ENCODE measurements at places on chromosomes 7 and 10. TPM values are rescaled to one million over a fixed set of nuclear protein-coding genes. Genes with fewer than 3 reads are reported as not detected.

GCK gene
- 1.4 TPM for polyA plus RNA-seq

HOXA9 gene
- 2.7 TPM for polyA plus RNA-seq

FAM25A gene
- polyA plus RNA-seq = not detected

DLX5 gene
- polyA plus RNA-seq = 0.16 TPM

GATAD1 gene
- 17.9 TPM for polyA plus RNA-seq

NPFFR1 gene
- polyA plus RNA-seq = 0.01 TPM

TMEM72 gene
- polyA plus RNA-seq = 2.5 TPM

DHX32 gene
- polyA plus RNA-seq = 9.6 TPM

FIGNL1 gene
- polyA plus RNA-seq = 1.3 TPM

DDX50 gene
- polyA plus RNA-seq = 33.4 TPM

CYP3A5 gene
- not detected for polyA plus RNA-seq

ACTR3C gene
- 3.5 TPM for polyA plus RNA-seq

EPHB4 gene
- 22.2 TPM for polyA plus RNA-seq

PAOX gene
- polyA plus RNA-seq = 5.7 TPM

GIMAP6 gene
- polyA plus RNA-seq = 33.4 TPM

TCAF2 gene
- 1.0 TPM for polyA plus RNA-seq

KAZALD1 gene
- 1.2 TPM for polyA plus RNA-seq

ANKRD30A gene
- not detected for polyA plus RNA-seq

OPALIN gene
- not detected for polyA plus RNA-seq

TAS2R5 gene
- polyA plus RNA-seq = 0.56 TPM

CCDC172 gene
- not detected for polyA plus RNA-seq

GPR158 gene
- polyA plus RNA-seq = 0.19 TPM

PTPRZ1 gene
- 0.76 TPM for polyA plus RNA-seq

CLRN3 gene
- 0.07 TPM for polyA plus RNA-seq

HTR7 gene
- 0.06 TPM for polyA plus RNA-seq

MYO3A gene
- polyA plus RNA-seq = 0.53 TPM

OR6B1 gene
- not detected for polyA plus RNA-seq

NCF1 gene
- 11.7 TPM for polyA plus RNA-seq

AKR1C8 gene
- not detected for polyA plus RNA-seq

ITPRID1 gene
- not detected for polyA plus RNA-seq

Measured in adipose tissue (tissue), 3 donors.